ENCODE measurements at places on chromosomes 3 and 15. TPM values are rescaled to one million over a fixed set of nuclear protein-coding genes. Genes with fewer than 3 reads are reported as not detected.

DNA sequence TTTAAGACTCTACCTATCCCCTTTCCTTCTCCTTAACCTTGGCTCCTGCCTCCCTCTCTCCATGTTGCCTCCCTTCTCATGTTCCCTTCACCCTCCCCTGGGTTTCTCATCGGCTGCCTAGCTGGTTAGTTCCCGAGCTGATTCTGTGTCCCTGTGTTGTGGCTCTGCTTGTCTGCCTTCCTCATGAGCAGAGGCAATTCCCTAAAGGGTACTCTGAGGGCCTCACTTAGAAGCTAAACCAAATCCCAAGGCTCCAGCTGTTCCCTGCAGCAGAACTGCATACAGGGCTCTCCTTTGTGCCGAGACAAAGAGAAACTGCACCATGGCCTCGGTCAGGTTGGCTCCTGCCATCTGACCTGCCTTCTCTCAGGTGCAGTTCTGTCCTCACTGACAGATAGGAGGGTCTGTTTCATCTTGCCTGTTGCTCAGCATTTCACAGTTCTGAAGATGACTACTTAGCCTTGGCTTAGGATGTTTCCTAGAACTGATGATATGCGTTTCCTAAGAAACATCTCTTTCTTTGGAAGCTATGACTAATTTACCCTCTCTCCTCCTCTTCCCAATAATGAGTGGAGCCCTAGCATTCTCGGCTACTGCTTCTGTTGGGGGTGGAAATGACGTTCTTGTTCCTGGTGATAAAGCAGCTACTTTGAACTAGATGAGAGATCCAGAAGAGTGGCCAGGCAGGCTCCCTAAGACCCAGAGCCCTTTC, 27.1 kb downstream of the DUOX1 start:
- no peak for DNase-seq

DNA sequence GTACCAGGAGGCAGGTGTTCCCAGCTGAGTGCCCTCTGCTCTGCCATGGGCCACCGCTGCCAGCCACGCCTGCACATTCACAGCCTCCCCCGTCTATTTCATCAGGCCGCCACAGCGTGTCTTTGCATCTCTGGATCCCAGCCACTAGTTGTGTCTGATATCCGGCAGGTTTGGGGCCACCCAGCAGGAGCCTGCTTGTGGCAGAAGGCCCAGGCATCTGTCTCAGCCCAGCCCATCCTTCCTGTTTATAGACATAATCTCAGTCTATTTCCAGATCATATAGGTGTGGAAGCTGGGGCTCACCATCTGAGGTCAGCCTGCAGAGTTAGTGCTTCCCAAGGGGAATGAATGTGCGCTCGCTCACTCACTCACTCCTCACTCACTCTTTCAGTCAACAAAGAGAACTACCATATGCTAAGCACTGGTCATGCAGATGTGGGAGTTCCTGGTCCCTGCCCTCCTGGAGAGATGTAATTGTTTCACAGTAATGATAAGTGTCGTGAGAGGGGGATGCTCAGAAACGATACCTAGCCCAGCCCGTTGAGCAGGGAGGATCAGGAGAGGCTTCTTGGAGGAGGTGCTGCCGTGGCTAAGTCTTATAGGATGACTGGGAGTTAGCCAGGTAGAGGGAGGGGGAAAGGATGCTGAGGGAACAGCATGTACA, 60.6 kb downstream of the FGD5 start:
- DNase-seq, result peak; percentile 56

Gene ALG3
- 78.9 TPM for total RNA-seq

GRCh38 chr3:40358454-40358853, 28.5 kb upstream of the ENTPD3 start:
- no peak for DNase-seq

DNA sequence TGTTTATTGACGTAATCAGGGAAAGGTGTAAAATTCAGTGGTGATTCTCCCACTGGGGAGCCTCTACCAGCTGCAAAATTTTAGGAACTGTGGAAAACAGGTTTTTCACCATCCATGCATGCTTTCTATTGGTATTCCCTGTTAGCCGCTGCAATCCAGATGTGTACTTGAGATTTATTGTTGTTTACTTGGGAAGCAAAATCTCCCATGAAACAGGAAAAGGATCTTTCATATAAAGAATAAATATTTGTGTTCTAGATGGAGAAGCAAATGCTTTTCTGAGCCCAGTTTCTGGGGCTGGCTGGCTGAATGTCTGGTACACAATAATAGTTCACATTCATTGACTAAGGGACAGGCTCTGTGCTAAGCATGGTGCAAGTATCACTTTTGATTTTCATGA, 144.6 kb upstream of the RASGRP1 start:
- DNase-seq, result no peak

Gene HRH1
- total RNA-seq, result 20.4 TPM

GRCh38 chr3:196524527-196524926, 9.4 kb upstream of the SMCO1 start:
- no peak for DNase-seq

Gene ZNF502
- total RNA-seq, result 3.5 TPM

GRCh38 chr3:49775538-49775937, 10.8 kb downstream of the IP6K1 start:
- DNase-seq, result no peak

Gene FAM174B
- 25.7 TPM for total RNA-seq

Gene CYP1A1
- not detected for total RNA-seq

GRCh38 chr3:183172051-183172639, 9.6 kb upstream of the LAMP3 start:
- DNase-seq, result no peak

Gene BMF
- 5.0 TPM for total RNA-seq

- DNase-seq, result no peak
Measured at GRCh38 chr3:33392703-33393125, 47.5 kb downstream of the UBP1 start.

Gene CLRN1
- total RNA-seq, result not detected

GRCh38 chr15:67836477-67836876, 3.4 kb downstream of the RNU6-1 start:
- DNase-seq, result peak; percentile 52

Gene GOLGA6L10
- total RNA-seq, result 1.8 TPM

Gene GHSR
- total RNA-seq, result not detected

- DNase-seq, result no peak
Measured at GRCh38 chr15:88490036-88490435, 22.5 kb downstream of the MRPS11 start.

GRCh38 chr15:43872416-43873020, 45.7 kb downstream of the WDR76 start:
- DNase-seq, result peak; percentile 25

- DNase-seq, result no peak
Measured at GRCh38 chr3:179452872-179453271, 1.6 kb upstream of the GNB4 start.

GRCh38 chr15:57367556-57367955, 8.7 kb upstream of the CGNL1 start:
- no peak for DNase-seq

DNA sequence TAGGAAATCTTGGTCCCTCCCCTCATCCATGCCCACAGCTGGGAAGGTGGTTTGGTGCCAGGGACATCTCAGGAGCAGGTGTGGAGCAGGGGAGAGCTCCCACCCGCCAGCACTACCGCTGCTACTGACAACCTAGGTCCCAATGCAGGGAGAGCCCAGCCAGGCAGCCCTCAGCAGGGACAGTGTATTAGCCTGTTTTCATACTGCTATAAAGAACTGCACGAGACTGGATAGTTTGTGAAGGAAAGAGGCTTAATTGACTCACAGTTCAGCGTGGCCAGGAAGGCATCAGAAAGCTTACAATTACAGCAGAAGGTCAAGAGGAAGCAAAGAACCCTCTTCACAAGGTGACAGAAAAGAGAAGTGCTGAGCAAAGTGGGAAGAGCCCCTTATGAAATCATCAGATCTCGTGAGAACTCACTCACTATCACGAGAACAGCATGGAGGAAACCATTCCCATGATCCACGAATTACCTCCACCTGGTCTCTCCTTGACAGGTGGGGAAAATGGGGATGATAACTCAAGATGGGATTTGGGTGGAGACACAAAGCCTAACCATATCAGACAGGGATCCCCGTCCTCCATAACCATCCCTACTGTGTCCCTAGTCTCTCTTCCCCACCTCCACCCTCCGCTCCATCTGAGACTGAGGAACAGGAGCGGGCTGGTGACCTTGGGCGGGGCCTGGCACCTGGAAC, 218.6 kb downstream of the TBC1D2B start:
- DNase-seq, result no peak

GRCh38 chr3:71489315-71489761, 94.2 kb downstream of the FOXP1 start:
- no peak for DNase-seq

DNA sequence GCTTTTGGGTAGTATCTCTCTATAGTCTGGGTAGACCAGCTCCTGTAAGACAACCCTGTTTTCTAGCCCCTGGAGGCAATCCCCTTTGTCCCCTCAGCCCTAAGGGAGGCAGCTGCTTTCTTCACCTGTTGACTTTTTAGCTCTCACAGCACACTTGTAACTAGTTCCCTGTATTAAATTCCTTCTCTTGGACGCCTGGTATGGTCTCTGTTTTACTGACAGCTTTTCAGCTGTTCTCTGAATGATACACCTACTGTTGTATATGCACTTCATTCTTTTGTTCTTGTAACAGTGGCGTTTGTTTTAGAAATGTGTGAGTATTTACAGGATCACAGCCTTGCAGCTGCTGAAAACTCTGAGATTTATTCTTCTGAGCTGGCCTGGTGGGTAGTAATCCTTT, 413.0 kb upstream of the RBMS3 start:
- DNase-seq, result no peak

Gene ADAMTS17
- total RNA-seq, result 4.2 TPM

GRCh38 chr3:105944276-105944675, 75.5 kb upstream of the CBLB start:
- no peak for DNase-seq

DNA sequence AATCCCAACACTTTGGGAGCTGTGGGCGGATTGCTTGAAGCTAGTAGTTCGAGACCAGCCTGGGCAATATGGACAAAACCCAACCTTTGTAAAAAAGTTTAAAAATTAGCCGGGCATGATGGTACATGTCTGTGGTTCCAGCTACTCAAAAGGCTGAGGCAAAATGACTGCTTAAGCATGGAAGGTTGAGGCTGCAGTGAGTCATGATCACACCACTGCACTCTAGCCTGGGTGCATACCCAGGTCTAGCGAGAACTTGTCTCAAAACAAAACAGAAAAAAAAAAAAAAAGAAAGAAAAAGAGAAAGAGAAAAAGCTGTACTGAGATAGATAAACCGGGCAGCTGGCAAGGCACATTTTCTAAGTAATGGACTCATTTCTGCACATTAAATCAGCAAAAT, 10.6 kb downstream of the ARPP19 start:
- DNase-seq, result no peak

- no peak for DNase-seq
Measured at GRCh38 chr15:80639168-80639555, 55.9 kb upstream of the ABHD17C start.

GRCh38 chr3:53229171-53229570, 26.7 kb downstream of the TKT start:
- DNase-seq, result no peak

Gene ZPLD1
- 0.05 TPM for total RNA-seq

Gene SCN11A
- total RNA-seq, result 0.05 TPM

- DNase-seq, result no peak
Measured at GRCh38 chr3:148178503-148178902, 519.2 kb upstream of the AGTR1 start.

Gene ARPP21
- not detected for total RNA-seq

Gene GOLGA6B
- total RNA-seq, result not detected

Gene TNNC1
- 1.1 TPM for total RNA-seq

Gene HTR3E
- total RNA-seq, result 0.13 TPM

Gene RBMS3
- total RNA-seq, result 2.8 TPM

DNA sequence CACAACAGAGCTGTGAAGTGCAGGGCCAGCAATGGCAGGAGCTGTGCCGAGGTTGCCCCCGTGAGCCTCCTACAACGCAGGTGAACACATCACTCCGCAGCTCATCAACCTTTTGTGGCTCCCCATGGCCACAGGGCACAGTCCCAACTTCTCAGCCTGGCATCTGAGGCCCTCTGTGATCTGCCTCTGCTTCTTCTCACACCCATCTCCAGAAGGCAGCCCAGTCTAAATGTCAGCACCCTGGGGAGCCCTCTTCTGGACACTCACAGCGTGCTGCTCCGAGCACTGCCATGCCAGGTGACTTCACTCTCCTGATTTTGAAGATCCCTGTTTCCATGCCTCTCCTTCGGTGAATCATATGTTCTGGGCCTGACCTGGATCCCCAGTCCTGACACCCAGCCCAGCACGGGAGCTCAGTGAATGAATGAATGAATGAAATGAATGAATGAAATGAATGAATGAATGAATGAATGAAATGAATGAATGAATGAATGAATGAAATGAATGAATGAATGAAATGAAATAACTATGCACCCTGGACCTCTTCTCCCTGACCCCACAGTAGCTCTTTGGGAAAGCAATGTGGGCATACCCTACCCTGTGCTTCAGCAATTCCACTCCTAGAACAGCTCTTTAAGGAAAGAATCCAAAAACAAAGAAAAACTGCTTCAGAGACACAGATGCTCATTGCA, 17.9 kb upstream of the SKIC8 start:
- peak; percentile 63 for DNase-seq

- DNase-seq, result no peak
Measured at GRCh38 chr3:27840807-27841594, 118.9 kb upstream of the EOMES start.

- no peak for DNase-seq
Measured at GRCh38 chr15:51864408-51865056, 35.1 kb downstream of the TMOD3 start.

DNA sequence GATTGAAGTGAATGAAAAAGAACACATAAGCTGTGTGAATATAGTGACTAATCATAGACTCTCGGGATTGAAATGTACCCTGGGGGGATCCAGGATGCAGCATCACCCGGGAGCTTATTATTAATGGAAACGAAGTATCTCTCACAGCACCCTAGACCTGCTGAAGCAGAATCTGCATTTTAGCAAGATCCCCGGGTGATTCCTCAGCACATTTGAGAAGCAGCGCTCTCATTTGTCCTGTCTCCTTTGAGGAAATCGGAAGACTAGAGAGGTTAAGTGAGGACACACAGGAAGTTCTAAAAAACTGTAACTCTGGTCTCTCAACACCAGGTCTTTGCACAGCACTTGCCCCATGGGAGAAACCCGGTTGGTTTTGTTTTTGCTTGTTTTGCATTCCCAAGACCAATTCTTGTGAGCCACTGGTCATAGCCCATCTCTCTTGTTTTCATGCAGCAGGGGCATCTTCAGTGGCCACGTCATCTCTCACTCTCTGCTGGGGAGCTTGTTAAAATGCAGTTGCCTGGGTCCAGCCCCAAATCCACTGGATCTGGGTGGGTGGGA, 30.2 kb downstream of the ZNF710 start:
- DNase-seq, result no peak

- DNase-seq, result no peak
Measured at GRCh38 chr3:45153658-45154437, 7.7 kb upstream of the CDCP1 start.

GRCh38 chr15:65278480-65278879, 8.2 kb downstream of the PARP16 start:
- no peak for DNase-seq

DNA sequence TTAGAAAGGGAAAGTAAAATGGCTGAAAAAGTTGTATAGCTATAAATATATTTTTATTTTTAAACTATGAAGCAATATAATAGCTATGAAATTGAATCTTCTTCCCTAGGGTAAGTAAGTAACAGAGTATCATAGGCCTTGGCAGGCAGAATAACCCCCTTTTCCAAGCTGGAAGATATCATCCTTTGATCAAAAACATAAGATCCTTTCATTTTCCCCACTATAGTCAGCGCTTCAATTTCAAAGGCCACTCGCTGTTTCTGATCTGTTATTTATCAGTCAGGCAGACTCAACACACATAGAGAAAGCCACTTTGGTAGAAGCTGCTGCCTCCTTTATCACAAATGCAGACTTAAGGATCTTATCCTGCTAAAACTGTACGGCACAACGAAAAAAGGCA, 74.0 kb upstream of the UBE2E2 start:
- no peak for DNase-seq
